ENCODE measurements at places on chromosomes 5 and 9.
A peak's percentile ranks its signal among the peaks of the same experiment; 100 is the strongest.

DNA sequence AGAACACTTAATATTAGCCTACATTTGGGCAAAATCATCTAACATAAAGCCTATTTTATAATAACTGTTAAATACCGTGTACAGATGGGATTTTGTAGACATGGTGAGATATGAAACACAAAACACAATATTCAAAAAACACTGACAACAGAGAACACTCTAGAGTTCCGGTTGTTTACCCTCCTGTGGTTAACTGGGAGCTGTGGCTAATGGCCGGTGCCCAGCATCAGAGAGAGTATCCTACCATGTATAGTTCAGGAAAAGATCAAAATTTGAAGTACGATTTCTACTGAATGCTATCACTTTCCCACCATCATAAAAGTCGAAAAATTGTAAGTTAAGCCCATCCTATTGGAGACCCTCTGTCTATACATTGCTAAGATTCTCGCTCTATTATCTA is 2.4 kb downstream of the CAMK4 start:
- DNase-seq, result no peak

DNA sequence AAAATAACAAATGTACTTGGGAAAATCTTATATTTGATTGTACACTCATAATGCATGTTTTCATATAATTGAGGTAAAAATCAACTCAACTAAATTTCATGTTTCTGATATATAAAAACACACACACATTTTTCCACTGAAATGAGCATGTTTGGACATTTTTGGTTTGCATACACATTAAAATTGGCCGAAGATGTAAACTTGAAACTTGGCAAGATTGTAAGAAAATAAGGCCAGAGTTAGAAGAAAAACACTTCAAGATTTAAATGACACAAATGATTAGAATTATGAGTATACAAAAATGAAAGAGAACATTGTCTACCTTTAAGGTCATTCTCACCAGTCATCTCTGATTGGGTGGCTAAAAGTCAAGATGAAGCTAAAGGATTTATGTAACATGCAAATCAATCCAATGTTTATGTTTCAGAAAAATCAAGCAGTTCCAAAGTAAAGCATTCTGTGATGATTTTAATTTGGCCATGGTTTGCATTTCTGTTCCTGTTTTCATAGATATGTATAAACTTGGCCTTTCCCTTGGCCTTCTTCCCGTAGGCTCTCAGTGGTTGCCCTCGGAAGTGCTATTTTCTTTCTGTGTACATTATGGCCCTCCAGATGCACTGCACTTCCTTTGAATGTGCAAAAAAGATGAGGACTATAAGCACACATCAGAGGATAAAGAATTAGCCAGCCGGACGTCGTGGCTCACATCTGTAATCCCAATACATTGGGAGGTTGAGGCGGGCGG is 1105.4 kb upstream of the DMAC1 start:
- no peak for DNase-seq

DNA sequence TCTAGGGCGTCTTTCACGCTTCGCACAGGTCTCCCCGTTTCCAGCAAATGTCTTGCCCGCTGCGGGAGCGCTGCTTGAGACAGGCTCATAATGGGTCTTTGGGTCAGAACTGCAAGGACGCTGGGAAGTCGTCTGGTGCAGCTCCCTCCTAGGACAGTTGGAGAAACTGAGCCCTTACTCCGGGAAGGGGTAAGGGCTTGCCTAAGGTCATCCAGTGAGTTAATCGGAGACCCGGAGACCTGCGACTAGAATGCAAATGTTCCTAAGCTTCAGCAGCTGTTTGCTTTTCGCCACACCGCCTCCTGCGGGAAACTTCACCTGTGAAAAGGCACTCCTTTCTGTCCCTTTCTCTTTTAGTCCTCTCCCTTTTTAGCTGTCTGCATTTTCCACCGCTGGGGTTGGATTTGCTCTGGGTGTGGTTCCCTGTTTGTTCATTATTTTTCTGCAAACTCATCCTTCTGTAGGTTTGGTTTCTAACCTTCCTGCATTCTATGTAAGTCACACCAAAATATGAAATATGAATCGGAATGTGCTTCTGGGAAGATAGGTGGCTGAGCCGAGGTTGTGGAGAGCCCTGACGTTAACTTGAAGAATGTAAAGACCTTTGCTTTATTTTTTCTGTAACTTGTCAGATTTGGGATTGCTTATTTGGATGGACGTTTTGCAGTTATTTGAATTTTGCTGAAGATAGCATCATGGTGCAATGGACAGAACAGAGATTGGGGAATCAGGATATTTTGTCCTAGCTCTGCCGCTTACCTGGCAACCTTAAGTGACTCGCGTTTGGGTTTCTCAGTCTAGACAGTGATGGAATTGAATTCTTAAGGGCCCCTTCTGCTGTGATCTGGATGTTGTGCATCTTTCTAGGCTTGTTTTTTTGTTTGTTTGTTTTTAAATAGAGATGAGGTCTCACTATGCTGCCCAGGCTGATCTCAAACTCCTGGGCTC is 909 bp downstream of the SLC36A1 start:
- no peak for DNase-seq

DNA sequence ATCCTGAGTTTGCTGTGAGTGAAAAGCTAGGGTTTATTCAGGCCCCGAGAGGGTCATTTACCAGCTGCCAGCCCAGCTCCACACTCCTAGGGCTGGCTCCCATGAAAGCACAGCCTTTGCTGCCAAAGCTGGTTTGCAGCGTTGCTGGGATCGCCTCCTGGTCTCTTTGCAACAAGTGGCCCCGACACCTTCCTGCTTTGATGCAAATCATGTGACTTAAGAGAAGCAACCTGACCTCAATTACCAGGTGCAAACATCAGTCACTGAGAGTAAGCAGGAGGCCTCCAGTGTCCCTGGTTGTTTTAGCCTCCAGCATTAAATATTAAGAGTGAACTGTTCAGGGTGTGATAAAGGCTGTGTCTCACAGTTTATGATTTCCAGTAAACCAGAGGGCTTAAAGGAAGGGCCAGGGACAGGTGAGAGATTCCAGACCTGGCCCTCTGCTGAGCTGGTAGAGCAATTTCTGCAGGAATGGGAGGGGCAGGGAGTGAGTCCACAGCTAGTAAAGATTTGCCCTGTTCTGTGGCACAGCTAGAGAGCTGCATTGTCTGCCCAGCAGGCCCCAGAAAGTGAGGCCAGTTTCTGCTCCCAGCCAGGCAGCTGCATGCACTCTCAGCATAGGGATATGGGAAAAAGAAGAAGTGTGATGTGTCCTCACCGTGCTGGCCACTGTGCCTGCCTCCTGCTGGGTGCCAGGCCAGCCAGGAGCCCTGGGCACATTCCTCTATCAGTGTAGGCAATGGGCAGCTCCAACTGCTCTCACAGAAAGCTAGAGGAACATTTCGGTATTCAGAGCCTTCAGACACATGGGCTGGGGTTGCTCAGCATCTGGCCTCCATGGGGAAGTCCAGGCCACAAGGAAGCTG is 58.0 kb downstream of the SLC22A5 start:
- peak; percentile 75 for DNase-seq

DNA sequence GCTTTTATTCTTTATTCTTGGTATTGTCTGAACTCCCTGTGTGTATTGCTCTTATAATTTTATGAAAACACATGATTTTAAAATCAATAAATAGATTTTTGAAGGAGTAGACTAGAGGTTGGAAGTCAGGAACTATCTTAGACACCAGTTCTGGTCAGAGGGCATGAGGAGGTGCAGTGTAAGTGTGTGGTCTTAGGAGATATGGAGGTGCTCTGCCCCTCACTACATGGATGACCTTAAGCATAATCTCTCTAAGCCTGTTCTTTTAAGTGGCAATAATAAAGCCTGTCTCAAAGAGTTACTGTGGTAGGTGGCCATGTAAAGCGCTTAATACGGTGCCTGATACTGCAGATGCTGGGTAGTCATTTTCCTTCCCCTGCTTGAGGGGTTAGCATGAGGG is 34.0 kb downstream of the RPS23 start:
- no peak for DNase-seq

GRCh38 chr5:134383980-134384697 is 12.8 kb downstream of the UBE2B start:
- DNase-seq, result no peak

- DNase-seq, result no peak
Measured at GRCh38 chr9:95752129-95752731, 123.3 kb upstream of the ERCC6L2 start.

GRCh38 chr5:10555277-10555684 is 8.6 kb upstream of the ANKRD33B start:
- no peak for DNase-seq

GRCh38 chr5:148830211-148830610 is 3.8 kb downstream of the ADRB2 start:
- DNase-seq, result no peak

GRCh38 chr5:74140409-74140808 is 500.1 kb downstream of the ENC1 start:
- DNase-seq, result no peak

- DNase-seq, result no peak
Measured at GRCh38 chr9:129838707-129839259, 3.5 kb downstream of the USP20 start.

DNA sequence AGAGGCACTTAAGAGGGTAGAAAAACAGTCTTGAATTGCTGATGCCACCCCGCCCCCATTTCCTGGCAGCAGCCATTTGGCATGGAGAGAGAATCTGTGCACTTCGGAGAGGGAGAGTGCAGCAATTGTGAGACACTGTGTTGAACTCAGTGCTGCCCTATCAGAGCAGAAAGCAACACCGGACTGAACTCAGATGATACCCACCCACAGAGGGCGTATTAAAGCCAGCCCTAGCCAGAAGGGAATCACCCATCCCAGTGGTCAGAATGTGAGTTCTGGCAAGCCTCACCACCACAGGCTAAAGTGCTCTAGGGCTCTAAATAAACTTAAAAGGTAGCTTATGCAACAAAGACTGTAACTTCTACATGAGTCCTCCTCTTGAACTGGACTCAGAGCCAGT is 88.4 kb upstream of the RGS7BP start:
- no peak for DNase-seq

GRCh38 chr5:68383888-68384310 is 168.3 kb downstream of the PIK3R1 start:
- no peak for DNase-seq

DNA sequence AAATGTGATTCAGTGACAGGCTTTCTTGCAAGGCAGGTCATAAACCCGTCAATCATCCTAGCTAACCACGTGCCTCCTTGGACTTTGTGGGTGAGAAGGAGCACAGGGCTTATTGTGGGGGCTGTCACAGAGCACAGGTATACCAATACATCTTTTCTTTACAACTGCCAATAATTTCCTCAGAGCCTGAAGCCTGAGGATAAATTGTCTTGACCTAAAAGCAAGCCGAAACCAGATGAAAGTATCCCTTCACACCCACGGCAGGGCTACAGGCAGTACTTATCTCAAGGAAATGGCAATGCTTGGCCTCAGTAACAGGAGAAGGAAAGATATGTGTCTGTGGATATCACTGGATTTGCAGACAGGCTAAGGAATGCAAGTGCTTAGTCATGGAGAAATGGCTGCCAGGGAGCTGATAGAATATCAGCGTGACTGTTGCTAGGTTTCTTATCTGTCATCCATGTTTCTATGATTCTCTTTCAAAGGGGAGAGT is 90.3 kb upstream of the ZNF366 start:
- no peak for DNase-seq

DNA sequence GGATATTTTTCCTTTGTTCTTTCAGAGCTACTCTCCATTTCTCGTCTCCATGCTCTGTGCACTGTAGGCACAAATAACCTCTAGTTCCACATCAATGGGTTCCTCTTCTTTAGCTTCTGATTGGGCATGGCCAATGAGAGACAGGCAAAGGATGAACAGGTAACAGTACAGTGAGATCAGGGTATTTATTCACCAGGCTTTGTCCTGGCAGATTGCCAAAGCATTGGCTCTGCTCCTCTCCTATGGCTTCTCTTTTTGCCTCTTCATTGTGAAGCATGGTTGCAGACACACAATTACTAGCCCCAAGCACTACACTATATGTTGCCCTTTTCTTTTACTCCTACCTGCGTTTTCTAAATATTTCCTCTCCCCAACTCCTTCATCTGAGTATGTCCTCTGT is 215.1 kb upstream of the ARRDC3 start:
- DNase-seq, result no peak

GRCh38 chr5:110441035-110441434 is 285.4 kb downstream of the TMEM232 start:
- no peak for DNase-seq

- no peak for DNase-seq
Measured at GRCh38 chr5:171390883-171391677, 3.4 kb downstream of the NPM1 start.

GRCh38 chr9:119195521-119195920 is 173.7 kb downstream of the BRINP1 start:
- no peak for DNase-seq

- DNase-seq, result no peak
Measured at GRCh38 chr5:98065261-98065909, 708.1 kb upstream of the RGMB start.

GRCh38 chr5:52703321-52703720 is 84.4 kb upstream of the ITGA1 start:
- no peak for DNase-seq

DNA sequence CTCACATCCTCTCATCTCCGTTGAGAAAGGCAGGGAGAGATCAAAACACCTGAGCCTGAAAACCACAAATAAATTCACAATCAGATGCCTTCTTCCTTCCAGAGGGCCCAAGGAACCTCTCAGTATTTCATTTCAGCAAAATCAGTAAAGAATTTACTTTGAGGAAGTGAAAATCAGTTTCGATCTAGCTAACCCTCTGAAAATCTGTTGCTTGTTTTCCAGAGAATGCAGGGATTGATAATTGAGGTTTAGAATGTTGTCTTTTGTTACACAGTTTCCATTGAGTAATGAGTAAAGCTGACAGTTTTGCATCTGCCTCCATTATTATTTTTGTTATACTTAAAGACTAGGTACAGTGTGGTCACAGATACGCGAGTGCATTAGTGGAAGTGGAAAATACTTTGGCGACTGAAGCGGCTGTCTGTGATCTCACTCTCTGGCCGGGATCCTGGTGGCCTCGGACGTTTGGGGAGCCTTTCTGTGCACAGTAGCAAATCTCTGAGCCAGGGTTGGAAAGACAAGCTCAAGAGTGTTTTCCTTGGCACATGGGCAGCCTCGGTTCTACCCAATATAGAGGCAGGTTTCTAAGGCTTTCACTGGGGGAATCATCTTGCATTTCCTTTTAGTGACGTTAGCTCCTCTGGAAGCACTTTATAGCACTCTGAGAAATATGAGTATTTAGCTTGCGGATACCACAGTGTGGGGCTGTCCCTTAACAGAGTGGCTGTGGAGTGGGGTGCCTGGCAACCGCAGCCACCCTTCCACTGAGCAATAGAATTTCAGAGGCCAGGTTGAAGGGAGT is 32.2 kb upstream of the ANGPTL2 start:
- no peak for DNase-seq

Measured in stimulated activated CD4-positive, alpha-beta T cell treated with anti-CD3 and anti-CD28 coated beads, Interleukin-4, amount 100 ng/mL, for 4 hours (primary cell).